ENCODE measurements at places on chromosomes 12 and 14.

DNA sequence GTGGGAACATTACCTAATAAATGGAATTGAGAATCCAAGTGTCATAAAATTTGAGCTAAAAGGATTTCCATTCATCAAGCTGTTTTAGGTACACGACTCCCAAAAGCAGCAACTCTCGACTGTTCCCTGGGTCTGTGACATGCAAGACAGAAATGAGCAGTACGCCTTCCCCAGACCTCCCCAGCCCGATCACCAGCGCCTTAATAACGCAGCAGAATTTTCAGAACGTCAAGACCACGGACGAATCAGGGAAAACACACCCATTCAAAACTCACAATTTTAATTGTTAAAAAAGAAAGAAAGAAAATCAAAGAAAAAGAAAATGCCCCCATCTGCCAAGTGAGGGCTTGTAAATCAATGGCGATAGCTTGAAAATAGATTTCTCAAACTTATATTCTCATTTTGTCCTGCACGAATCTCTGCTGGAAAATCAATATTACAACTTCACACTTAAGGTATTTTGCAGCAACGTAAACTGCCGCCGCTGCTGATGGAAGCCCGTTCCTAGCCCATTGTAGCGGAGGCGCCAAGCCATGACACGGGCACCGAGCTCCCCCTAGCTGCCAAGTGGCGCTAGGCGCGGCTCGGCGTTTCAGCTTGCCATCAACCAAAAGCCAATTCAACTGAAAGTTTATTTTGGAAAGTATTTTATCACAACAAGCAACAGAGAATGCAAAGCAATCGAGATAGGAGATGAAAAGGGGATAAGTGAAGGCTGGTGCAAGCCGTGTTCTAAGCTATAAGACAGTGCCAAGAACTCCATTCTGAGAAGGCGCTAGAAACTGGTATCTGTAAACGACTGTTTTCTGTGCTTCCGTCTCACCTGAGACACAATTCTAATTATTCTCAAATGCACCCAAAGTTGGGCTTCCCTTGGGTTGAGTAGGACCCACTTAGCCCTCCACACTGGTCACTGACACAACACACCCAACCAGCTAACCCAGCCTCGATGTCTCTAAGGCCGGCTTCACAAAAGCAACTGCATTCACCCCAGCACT, 5.5 kb downstream of the BCL11B start:
- DNase-seq: peak; percentile 82

- no peak for DNase-seq
Measured at GRCh38 chr12:89985935-89986334, 277.3 kb upstream of the ATP2B1 start.

- DNase-seq: no peak
Measured at GRCh38 chr14:103155010-103155409, 31.7 kb downstream of the TNFAIP2 start.

DNA sequence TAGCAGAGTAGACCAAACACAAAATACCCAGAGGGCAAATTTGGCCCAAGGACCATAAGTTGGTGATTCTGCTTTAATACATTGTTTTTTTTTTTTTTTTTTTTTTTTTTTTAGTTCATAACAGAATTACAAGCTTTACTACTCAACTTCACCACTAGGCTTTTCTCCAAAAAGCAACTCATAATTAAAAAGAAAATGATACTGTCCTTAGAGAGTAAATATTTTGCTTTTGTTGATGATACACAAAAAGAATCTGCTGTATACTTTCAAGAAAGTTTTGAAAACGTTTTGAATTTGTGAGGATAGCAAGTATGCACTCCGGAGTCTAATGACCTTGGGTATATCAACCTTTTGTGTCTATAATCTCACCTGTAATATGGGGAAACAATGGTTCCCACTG, 68.9 kb upstream of the LMO3 start:
- DNase-seq: no peak

Measured in stimulated activated CD4-positive, alpha-beta T cell treated with anti-CD3 and anti-CD28 coated beads, Interleukin-15, amount 100 ng/mL, for 1 hour (primary cell).